ENCODE measurements at places on chromosomes 11 and 22. TPM values are rescaled to one million over a fixed set of nuclear protein-coding genes. Genes with fewer than 3 reads are reported as not detected.

NEFH gene
- 0.48 TPM for total RNA-seq

KIRREL3 gene
- total RNA-seq, result not detected

SELENOM gene
- total RNA-seq, result 14.0 TPM

OR5B21 gene
- total RNA-seq, result 0.55 TPM

MRE11 gene
- 42.1 TPM for total RNA-seq

UPK3A gene
- total RNA-seq, result not detected

GNG3 gene
- total RNA-seq, result not detected

VPS51 gene
- total RNA-seq, result 180 TPM

OR8D1 gene
- not detected for total RNA-seq

TMPRSS13 gene
- total RNA-seq, result 1.8 TPM

GRCh38 chr11:33769542-33769941, 4.8 kb downstream of the FBXO3 start:
- H3K4me3 ChIP-seq, result no peak overlapping the region
- H3K36me3 ChIP-seq, result peaks cover 56% of the 10 kb centered on the region
- no peak overlapping the region for H3K27ac ChIP-seq
- no peak for DNase-seq
- H3K4me1 ChIP-seq, result peaks cover 15% of the 10 kb centered on the region

DNA sequence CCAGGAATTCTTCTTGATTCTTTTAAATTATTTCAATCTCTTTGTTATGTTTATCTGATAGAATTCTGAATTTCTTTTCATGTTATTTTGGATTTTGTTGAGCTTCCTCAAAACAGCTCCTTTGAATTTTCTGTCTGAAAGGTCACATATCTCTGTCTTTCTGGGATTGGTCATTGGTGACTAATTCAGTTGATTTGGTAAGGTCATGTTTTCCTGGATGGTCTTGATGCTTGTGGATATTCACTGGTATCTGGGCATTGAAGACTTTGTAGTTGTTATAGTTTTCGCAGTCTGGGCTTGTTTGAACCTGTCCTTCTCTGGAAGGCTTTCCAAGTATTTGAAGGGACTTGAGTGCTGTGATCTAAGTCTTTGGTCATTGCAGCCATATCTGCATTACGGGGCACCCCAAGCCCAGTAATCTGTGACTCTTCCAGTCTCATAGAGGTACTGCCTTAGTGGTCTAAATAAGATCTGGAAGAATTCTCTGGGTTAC, 18.9 kb upstream of the INSC start:
- no peak overlapping the region for H3K27ac ChIP-seq
- no peak for DNase-seq
- H3K4me3 ChIP-seq, result no peak overlapping the region
- H3K4me1 ChIP-seq, result no peaks in the 10 kb centered on the region
- no peaks in the 10 kb centered on the region for H3K36me3 ChIP-seq

GRCh38 chr11:121928597-121929580, 187.1 kb downstream of the BLID start:
- H3K36me3 ChIP-seq, result no peaks in the 10 kb centered on the region
- H3K27me3 ChIP-seq, result peaks cover 3% of the 10 kb centered on the region
- DNase-seq, result no peak
- no peak overlapping the region for H3K27ac ChIP-seq
- H3K4me1 ChIP-seq, result no peaks in the 10 kb centered on the region

DNA sequence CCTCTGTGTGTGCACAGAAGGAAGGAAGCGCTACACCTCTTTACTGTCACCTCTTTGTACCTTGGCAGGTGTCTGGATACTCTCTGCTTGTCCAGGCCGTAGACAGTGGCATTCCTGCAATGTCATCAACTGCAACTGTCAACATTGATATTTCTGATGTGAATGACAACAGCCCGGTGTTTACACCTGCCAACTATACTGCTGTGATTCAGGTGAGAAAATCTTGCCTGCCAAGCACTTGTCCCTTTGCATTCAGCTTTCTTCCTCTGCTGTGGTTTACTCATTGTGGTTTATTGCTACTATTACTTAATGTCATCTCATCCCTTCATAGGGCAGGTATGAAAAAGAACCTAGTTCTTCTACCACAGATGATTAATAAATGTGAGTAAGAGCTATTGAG, 131.9 kb upstream of the MTNR1B start:
- H3K4me1 ChIP-seq, result no peaks in the 10 kb centered on the region
- H3K27ac ChIP-seq, result no peak overlapping the region
- H3K4me3 ChIP-seq, result no peak overlapping the region

- H3K36me3 ChIP-seq, result no peaks in the 10 kb centered on the region
- H3K27ac ChIP-seq, result no peak overlapping the region
- no peak for DNase-seq
- H3K4me3 ChIP-seq, result no peak overlapping the region
- no peaks in the 10 kb centered on the region for H3K27me3 ChIP-seq
These were observed 106.4 kb downstream of the DSCAML1 start for GRCh38 chr11:117690484-117691217.

DNA sequence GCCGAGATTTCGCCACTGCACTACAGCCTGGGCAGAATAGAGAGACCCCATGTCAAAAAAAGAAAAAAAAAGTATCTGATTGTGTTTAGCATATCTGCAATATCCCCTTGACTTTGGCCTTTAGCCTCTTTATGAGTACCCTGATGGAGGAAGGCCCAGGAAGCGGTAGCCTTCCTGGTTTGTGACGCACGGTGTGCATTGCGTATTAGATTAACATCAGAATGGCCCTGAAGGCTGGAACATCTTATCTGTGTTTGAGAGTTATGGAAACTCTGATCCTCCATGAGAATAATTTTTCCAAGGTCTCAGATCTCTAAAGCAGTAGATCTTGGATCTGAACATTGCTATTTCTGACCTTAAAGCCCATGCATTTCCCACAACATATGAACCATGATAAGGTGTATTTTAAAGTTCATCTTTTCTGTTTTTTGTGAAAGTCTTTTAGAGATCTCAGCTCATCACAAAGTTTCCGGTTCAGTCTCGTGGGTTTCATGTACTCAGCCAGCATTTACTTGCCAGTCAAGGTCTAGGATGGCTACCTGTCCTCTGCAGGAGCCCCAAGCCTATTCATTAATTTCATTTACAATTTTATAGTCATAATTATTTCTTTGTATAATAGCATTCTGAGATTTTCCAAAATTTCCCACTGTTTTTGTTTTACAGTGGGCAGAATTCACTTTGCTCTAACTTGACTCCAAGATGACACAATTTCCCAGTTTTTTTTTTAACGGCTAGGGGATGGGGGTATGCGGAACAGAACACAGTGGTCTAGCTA, 605 bp upstream of the FDX1 start:
- peak overlapping the region; percentile 46 for H3K4me3 ChIP-seq
- no peaks in the 10 kb centered on the region for H3K36me3 ChIP-seq

GRCh38 chr22:26709617-26710390, 52.4 kb downstream of the MIAT start:
- no peaks in the 10 kb centered on the region for H3K27me3 ChIP-seq
- H3K36me3 ChIP-seq, result peaks cover 10% of the 10 kb centered on the region
- no peak for DNase-seq

DNA sequence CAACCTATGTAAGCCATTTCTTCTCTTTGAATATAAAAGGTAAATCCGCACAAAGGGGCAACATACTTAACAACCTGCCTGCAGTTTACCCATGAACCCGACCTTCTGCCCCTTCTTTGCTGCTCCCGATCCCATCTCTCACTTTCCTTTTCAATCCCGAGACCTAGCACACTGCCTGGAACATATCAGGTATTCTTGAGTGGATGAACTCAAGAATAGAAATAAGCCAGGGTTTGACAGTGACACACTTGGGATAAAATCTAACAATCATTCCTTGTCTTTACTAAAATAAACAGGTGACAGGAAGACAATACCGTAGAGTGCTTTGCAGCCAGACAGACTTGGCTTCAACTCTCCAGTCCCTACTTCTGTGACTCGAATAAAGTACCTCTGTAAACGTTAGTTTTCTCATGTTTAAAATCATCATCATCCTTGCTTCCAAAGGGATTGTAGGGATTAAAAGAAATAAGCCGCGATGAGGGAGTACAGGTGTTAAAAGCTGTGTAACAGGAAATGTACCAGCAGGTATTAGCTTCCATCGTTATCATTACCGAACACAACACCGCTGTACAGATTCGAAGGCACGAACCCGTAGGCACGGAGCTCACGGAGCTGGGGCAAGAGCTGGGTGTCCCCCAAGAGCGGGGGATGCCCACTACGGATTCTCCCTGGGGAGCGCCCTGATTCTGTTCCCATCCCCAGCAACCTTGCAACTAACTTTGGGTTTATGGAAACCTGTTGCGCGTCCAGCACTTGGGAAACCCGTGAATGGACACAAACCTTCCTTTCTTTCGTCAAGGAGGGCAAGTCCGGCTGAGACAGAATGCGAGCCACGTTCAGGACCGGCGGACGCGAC, 720 bp downstream of the UFD1 start:
- peak overlapping the region; percentile 98 for H3K27ac ChIP-seq
- DNase-seq, result no peak
- peaks cover 15% of the 10 kb centered on the region for H3K4me1 ChIP-seq
- peak overlapping the region; percentile 59 for H3K4me3 ChIP-seq

DNA sequence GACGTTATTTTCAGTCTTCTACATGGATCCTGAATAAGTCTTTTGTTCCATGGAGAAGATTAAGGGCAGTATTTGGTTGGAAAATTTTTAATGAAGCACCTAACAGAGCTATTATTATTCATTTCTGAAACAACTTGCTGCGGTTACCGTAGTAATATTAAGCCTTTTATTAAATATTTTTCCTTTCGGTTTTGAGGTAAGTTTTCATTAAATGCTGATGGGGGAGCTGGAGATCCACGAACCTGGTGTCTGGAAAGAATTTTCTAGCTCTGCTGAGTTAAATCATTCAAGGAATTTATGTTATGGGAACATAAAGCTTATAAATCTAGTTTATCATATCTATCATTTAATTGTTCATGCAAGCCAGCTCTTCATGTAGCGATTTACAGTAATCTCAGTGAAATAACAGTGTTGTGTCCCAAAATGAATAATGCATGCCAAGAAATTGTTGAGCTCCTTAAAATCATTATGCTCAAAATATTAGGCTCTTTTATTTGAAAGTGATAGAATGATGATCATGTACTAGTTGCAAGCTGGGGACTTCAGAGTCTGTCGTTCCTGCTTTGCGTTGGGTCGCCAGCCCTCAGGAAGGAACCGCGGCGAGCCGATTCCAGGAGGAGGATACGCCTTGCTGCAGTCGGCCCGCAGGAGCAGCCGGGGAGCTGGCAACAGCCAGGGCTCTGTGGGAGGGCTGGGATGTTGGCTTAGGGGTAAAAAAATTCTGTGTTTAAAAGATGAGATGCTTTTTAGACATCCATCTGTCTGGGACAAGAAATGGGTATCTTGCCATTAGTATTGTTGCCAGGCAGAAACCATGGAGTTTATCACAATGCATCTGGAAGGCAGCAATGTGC, 83.1 kb downstream of the TBC1D22A start:
- no peak overlapping the region for H3K4me3 ChIP-seq
- H3K27me3 ChIP-seq, result no peaks in the 10 kb centered on the region
- H3K4me1 ChIP-seq, result no peaks in the 10 kb centered on the region
- DNase-seq, result no peak
- no peak overlapping the region for H3K27ac ChIP-seq

- peak overlapping the region; percentile 74 for H3K27ac ChIP-seq
- no peak for DNase-seq
- no peaks in the 10 kb centered on the region for H3K36me3 ChIP-seq
- H3K4me3 ChIP-seq, result peak overlapping the region; percentile 52
- H3K4me1 ChIP-seq, result peaks cover 45% of the 10 kb centered on the region
These were observed 10.9 kb downstream of the PIM3 start for GRCh38 chr22:49971232-49972162.

DNA sequence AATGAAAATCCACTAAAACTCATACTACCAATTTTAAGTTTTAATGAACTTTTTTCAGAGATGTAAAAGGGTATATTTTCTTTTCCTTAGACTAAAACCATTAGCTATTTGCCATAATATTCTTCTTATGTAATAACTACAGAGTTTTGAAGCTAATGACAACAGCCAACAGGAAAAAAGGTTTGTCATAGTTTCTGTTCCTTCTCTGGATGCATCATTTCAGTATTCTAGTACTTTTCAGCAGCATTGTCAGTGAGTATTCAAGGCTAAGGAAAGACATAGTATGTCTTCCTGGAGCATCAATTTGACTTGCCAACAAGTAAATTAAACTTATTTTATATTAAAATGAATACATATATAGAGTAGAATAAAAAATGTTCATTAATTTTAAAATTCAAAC, 166.0 kb downstream of the METTL15 start:
- no peak for DNase-seq
- H3K27ac ChIP-seq, result no peak overlapping the region
- no peak overlapping the region for H3K4me3 ChIP-seq
- H3K27me3 ChIP-seq, result no peaks in the 10 kb centered on the region

- H3K27ac ChIP-seq, result no peak overlapping the region
- DNase-seq, result no peak
- H3K36me3 ChIP-seq, result no peaks in the 10 kb centered on the region
- H3K4me1 ChIP-seq, result no peaks in the 10 kb centered on the region
These were observed 49.8 kb upstream of the ARHGAP20 start for GRCh38 chr11:110761991-110762390.

DNA sequence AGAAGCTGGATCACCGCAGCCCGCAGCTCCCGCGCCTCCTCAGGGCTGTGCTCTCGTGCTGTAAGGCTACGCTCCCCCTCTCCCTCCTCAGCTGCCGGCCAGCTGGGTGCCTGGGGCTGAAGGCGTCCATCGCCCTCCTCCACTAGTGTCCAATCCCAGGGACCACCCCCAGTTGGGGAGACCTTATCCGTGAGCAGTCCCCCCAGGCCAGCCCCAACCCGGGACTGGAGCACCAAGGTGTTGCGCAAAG, 1.2 kb downstream of the AP5B1 start:
- no peak overlapping the region for H3K27ac ChIP-seq
- no peak for DNase-seq
- peaks cover 22% of the 10 kb centered on the region for H3K36me3 ChIP-seq

DNA sequence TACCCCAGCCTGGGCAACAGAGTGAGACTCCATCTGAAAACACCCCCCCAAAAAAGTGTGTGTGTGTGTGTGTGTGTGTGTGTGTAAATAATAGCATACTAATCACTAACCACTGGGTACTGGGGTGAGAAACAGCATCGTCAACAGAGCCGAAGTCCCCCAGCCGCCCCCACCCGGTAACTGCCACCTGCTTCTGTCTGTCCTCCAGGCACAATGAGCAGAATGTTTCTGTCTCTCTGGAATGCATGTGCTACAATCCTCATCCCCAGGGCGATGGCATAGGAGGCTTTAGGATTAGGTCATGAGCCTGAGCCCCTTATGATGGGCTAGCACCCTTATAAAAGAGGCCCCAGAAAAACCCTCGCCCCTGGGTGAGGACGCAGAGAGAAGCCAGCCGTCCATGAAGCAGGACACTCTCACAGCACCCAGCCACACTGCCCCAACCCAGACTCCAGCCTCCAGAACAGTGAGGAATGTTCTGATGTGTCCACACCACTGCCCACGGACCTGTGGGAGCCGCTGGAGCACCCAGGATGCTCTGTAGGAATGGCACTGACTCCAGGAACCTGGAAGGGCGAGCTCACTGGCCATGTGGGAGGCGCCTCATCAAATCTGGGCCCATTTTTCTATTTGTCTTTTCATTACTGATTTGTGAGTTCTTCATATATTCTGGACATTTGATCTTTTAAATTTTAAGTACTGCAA, 9.9 kb downstream of the TTLL8 start:
- no peaks in the 10 kb centered on the region for H3K36me3 ChIP-seq
- no peak overlapping the region for H3K27ac ChIP-seq
- no peak overlapping the region for H3K4me3 ChIP-seq
- DNase-seq, result no peak
- H3K27me3 ChIP-seq, result no peaks in the 10 kb centered on the region

GRCh38 chr11:30206249-30206996, 24.4 kb upstream of the FSHB start:
- H3K27ac ChIP-seq, result peak overlapping the region; percentile 34
- H3K4me1 ChIP-seq, result no peaks in the 10 kb centered on the region
- no peaks in the 10 kb centered on the region for H3K27me3 ChIP-seq
- DNase-seq, result no peak
- no peaks in the 10 kb centered on the region for H3K36me3 ChIP-seq
